Left cardiac atrium (tissue), 4 donors: ENCODE measurements at places on chromosomes 4 and X.
A peak's percentile ranks its signal among the peaks of the same experiment; 100 is the strongest.

- no peak for DNase-seq
Observed at GRCh38 chrX:23344904-23345271, 10.2 kb downstream of the PTCHD1 start.

GRCh38 chrX:2712428-2712827, 21.3 kb downstream of the CD99 start:
- no peak for DNase-seq

- DNase-seq: no peak
Observed at GRCh38 chr4:47830265-47831025, 7.4 kb downstream of the CORIN start.

- DNase-seq: peak; percentile 43
Observed at GRCh38 chr4:4919927-4920326, 60.5 kb downstream of the MSX1 start.

- no peak for DNase-seq
Observed at GRCh38 chrX:13474164-13474516, 95.3 kb upstream of the EGFL6 start.

DNA sequence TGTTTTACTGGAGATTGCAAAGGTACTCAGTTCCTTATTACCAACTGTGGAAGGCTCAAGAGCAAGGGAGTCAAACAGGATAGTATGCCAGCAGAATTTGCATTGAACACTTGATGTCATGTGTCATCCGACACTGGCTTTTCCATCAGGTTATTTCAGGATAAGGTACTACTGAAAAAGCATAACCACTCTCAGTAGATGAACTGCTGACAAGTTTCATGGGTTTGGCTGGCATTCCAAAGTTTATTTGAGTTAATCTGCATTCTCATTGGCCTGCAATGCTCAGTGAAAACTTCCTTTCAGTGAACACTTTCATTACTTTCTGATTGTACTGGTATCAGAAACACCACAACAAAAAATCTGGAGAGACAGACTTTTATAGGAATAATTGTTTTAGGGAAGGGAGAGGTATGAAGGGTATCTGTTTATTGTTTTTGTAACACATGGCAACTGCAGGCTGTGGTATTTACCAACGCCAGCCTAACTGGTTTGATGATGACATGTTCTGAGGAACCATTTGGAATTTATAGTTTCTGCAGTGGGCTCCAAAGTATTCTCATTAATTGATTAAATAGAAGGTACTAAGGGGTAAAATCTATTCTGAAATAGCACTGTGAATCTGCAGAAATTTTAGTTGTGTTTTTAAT, 345.7 kb upstream of the NR3C2 start:
- no peak for DNase-seq

- DNase-seq: no peak
Observed at GRCh38 chr4:110963662-110964280, 340.9 kb upstream of the PITX2 start.

DNA sequence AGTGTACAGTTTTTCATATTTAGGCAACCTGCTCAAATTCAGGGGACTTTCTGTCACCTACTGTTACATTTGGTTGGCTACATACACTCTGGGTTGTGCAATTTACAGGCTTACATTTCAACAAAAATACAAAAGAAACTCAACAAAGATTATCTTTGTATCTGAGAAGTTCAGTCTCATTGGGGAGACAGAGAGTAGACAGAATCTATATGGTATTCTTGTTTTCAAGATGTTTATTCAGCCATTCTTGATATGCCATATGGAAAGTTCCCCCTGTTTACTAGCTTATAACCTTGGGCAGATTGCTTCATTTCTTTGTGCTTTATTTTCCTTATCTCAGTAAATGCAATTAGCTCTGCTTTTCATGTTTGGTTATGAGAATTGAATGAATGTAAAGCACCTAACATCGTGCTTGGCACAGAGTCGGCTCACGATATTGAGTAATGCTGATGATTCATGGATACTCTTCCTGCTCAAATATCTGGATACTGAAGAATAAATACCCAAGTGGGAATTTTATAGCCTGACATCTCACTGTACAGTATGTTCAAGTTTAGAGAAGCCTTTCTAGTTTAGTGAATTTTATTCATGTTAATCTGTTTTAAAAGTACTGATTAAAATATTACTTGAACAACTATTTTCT, 96.5 kb upstream of the PACRGL start:
- DNase-seq: no peak

GRCh38 chr4:60865273-60865672, 334.9 kb upstream of the ADGRL3 start:
- DNase-seq: no peak

- DNase-seq: no peak
Observed at GRCh38 chr4:80219301-80220025, 22.2 kb downstream of the PRDM8 start.

GRCh38 chr4:112823156-112823555, 186.2 kb downstream of the LARP7 start:
- no peak for DNase-seq

- peak; percentile 64 for DNase-seq
Observed at GRCh38 chr4:39976945-39977488, 694 bp downstream of the PDS5A start.

DNA sequence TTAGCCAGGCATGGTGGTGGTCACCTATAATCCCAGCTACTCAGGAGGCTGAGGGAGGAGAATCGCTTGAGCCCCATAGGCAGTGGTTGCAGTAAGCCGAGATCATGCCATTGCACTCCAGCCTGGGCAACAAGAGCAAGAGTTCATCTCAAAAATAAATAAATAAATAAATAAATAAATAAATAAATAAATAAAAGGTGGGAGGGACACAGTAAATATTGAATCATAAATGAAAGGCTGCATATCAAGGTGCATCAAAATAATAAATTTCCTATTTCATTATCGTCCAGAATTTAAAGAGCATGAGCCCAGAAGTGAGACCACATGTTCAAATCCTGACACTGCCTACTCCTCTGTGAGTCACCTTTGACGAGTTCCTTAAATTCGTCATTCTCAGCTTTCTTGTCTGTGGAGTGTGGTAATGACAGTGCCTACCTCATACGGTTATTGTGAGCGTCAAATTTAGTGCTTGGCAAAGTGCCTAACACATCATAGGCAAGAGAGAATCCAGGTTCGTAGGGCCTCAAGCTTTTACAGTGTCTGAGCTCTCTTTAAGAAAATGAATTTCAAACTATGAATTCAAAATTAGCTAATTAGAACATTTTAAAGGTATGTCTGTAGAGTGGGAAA, 49.9 kb downstream of the IL15 start:
- no peak for DNase-seq

DNA sequence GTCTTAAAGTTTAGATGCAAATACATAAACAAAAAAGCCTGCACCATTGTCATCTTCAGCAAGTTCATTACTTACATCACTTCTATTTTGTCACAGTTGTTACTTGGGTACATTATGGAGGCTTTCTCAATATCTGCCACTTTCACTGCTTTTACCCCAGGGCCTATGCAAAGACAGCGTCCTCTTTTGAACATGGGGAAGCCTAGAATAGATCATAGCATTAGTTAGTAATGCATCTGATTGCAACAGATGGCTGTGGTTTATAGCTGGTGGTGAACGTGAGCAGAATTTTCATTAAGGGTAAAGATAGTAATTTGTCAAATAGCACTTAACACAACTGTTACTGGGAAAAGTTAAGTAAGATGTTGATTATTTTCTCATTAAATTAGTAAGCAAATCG, 729 bp downstream of the CXCL11 start:
- no peak for DNase-seq

GRCh38 chr4:45004326-45004725, 278.0 kb upstream of the GNPDA2 start:
- DNase-seq: no peak

DNA sequence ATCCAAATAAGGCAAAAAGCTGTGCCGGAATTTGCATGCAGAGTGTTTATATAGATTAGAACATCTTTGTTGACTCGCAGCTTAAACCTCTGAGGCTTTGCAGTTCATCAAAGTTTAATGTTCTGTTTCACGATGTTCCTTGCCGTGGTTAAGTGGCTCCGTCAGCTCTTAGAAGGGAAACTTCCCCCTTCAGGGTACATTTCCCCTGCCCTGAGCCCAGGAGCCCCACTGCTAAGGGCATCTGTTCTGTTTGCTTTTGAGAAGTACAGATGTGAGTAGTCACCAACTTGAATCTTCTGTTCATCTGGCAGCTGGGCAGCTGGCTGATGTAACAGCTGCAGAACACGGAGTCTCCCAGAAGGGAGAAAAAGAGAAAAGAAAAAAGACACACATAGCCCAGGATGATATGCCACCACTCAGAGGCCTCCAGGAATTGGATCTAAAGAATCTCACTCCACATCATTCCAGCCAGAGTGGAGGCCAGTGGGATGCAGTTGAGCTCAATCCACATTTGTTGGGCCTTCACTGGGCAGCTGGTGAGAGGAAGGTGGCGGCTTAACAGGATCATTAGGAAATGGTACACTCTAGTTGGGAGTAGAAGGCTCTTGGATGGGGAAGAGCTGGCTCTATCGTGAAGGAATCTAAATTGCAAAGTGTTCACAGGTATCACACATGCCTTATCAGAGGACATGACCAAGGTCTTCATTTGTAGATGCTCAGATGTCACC, 178.7 kb upstream of the RBPJ start:
- no peak for DNase-seq

DNA sequence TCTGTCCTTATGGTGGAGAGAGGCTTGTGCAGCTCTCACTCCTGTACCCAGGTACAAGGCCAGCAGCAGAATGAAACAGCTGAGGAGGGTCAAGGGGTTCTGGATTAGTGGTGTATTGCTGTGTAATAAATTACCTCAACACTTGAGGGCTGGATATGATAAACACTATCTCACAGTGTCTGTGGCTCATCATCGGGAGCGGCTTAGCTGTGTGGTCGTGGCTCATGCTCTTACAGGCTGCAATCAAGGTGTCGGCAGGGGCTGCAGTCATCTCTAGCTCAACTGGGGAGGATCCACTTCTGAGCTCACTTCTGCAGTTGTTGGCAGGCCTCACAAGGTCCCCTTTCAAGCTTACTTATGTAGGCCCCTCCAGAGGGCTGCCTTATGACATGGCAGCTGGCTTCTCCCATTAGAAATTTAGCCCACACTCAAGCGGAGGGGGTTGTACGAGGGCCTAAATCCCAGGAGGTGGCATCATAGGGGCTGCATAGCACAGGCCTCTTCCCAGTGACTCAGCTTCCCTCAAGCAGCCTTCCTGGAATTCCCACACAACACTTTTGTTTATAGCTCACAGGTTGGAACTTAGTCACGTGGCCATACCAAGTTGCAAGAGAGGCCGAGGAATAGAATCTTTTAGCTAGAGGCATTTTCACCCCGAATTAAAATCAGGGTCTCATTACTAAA, 148.2 kb upstream of the RPS6KA3 start:
- no peak for DNase-seq

DNA sequence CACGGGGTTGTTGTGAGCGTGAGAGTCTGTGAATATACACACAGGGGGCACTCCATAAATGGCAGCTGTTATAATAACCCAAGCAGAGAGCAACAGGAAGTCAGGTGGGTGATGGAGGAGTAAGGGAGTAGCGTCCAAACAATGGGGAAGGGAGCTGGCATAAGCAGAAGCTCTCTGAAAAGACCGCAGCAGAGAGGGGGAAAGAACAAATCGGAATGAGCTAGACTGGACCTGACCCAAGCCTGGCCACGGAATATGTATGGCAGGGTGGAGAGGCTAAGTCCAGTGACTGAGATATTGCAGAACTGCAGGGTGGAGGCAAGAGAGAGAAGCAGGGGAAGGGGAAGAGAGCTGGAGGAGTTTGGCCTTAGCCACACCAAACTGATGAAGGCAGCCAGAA, 6.5 kb upstream of the GJB1 start:
- no peak for DNase-seq

GRCh38 chr4:38980903-38981676, 51.1 kb downstream of the TMEM156 start:
- no peak for DNase-seq

GRCh38 chrX:69238887-69239231, 73.6 kb upstream of the PJA1 start:
- DNase-seq: no peak

GRCh38 chr4:57401586-57401985, 291.4 kb upstream of the IGFBP7 start:
- DNase-seq: no peak

GRCh38 chr4:54100595-54101189, 729 bp downstream of the GSX2 start:
- DNase-seq: no peak

DNA sequence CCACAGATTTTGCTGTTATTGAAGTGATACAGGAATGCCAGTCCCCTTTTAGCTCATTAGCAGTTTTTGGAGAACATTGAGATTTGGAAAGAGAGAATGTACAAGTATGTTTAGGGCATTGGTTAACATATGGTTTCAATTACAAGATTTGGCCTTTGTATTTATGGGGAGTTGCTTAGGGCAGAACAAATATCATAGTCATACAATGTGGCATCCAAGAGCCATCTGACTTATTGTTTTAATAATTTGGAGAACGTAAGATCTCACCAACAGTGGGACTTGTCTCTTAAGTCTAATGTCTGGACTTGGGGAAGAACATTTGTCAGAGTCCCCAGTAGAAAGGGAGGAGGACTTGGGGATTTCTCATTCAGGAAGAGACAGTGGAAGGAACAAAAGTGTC, 166.1 kb downstream of the STK32B start:
- no peak for DNase-seq

- no peak for DNase-seq
Observed at GRCh38 chrX:133897593-133898163, 87.7 kb downstream of the GPC3 start.

DNA sequence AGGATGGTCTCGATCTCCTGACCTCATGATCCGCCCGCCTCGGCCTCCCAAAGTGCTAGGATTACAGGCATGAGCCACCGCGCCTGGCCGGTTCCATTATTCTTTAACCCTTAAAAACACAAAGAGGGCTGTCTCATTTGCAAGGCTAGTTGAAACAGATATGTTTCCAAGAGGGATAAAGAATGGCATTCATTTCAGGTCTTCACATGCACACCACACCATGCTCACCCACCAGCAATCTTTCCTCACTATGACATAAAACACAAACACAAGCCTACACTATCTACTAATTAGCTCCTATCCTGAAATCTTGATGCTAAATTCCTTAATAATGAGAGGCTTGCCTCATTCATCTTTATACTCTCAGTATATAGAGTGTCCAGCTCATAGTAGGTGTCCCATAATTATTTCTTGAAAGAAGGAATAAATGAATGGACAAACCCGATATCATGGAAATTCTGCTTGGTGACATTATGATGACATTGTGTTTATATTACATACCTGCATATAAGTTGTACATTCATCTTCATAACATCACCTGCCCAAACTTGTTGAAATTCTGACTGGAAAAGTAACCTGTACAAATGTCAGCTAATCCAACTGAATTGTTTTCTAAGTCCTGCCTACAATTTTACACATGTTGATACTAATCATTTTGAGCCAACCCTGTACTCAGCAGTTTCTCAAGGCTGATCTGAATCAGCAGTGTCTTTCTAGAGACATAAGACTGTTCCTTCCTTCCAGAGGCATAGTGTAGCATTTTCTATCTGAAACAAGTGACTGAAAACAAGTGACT, 408.5 kb downstream of the KLHL13 start:
- no peak for DNase-seq
